ENCODE measurements at places on chromosomes 7 and 10.

DNA sequence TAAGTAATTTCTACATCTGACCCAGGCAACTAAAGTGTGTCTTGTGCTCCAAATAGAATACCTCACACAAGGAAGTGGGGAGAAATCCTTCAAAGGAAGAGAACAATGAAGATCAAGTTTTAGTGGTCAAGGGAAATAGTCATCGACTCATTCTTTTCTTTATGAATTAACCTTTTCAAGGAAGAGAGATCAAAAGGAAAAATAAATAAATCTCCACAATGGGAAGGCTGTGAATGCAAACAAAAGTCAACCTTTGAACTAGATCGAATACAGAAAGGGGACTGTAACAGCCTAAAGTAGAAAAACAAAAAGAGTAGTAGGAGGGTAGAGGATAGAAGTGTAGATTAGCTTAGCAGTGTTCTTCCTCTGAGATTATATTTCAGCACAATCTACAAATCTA, 274.6 kb upstream of the COBL start:
- no peak for DNase-seq

DNA sequence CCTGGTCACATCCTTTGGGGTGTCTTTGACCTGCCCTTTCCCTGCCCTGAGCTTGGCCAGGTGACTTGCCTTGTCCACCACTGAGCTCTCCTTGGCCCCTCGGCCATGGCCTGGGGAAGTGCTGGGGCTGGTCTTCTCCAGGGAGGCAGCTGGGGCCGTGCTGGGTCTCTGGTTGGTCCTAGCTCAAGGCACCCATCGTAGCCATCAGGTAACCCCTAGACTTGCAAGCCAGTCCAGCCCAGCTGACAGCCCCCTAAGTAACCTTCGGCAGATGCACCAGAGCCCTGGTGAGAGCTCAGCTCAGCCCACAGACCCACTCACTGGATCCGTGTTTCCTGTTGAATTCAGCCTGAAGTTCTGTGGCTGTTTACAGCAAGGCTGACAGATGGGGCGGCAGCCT, 176.2 kb upstream of the SHH start:
- no peak for DNase-seq

GRCh38 chr7:31102973-31103850, 51.1 kb downstream of the ADCYAP1R1 start:
- no peak for DNase-seq

GRCh38 chr10:75395932-75396630, 5.5 kb downstream of the ZNF503 start:
- DNase-seq = no peak

DNA sequence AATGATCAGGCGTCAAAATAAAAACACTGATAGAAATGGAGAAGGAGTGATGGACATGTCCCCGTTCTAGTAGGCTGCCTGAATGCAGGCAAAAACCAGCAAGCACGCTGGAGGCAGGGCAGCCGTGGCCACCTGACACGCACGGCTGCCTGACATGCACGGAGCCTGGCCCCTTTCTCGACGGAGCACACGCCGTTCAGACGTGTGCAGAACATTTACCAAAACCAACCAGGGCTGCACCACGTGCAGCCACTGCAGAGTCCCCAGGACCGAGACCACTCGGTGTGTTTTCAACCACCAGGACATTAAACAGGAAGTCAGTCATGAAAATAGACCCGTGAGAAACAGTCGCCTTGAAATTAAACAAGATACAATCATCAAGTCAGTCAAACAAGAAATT, 61.9 kb upstream of the NKX6-2 start:
- no peak for DNase-seq

DNA sequence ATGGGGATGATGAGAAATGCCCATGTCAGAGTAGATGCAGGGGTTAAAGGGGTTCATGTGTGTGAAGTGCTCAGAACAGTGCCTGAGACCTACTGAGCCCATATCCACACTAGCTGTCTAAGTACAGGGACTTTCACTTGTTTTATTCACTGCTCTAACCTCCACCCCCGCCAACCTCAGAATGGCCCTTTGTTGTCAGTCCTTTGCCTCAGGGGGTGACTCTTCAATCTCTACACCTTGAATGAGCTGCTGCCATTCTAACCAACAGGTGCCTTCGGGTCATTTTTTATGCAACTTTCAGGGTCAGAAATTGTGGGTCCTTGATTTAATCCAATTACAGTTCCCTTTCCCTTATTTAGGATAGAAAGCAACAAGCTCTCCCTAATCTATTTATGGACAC, 26.2 kb downstream of the VSTM4 start:
- no peak for DNase-seq

DNA sequence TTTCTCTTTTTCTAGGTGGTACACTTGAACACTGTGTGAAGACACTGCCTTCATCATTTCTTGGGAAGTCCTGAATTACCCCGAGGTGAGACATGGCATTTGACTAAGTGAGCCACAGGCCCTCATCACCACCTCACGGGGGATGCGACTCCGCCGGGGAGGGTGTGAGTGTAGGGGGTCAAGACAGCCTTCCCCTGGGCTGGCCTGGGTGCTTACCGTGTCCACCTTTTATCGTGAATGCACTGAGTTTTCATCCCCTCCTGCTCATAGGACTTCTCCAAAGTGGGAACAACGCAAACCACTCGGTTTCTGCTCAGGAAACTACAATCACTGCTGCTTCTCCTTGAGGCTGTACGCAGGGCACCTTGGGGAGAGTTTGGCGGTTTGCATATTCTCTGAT, 176.9 kb downstream of the SH2D4B start:
- no peak for DNase-seq

DNA sequence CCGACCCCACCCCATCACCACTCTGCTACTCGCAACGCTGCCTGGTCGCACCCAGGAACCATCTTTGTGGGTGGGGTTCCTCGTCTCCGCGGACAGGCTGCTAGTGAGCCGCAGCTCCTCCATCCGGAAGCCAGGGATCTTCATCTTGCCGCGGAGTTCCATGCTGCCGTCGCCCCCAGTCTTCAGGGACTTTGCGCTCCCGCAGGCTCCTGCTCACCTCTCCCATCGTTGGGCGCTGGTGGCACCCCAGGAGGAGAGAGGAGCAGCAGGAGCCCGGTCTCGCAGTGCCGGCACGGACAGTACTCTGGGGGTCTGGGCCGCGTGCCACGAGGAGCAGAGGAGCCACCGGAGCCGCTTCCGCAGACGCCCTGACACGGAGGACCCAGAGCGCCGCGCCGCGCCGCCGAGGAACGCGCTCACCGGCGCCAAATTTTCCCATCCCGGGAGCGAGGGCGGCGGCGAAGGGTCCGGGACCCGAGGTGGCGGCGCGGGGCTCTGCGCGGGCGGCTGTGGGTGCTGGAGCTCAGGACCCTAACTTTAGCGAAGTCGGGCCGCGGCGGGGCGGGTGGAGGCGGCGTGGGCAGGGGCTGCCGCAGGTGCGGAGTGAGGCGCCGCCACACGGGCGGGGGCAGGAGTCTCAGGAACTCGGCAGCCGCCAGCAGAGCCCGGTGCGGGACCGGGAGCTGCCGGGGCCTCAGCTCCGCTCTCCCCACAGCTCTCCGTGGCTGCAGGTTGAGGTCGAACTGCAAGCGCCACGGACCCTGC, 750.1 kb upstream of the SORCS1 start:
- no peak for DNase-seq

- DNase-seq = no peak
Measured at GRCh38 chr7:147432079-147432478, 1158.5 kb upstream of the C7orf33 start.

DNA sequence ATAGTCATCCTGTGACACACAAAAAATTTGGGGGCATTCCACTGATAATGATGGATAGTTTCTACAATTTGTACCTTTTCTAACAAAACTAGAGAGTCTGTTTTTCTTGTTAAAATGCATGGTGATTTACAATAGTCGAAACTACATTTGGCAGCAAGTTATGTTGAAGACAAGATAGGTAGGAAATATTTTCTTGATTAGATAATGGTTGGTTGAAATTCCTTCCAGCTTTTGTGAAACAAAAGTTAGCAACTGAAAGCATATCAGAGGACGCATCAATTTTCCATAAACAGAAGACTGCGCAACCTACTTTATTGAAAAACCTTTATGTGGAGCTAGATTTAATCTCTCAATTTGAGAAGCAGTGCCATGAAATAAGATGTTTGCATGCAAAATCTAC, 155.8 kb upstream of the GLI3 start:
- no peak for DNase-seq

DNA sequence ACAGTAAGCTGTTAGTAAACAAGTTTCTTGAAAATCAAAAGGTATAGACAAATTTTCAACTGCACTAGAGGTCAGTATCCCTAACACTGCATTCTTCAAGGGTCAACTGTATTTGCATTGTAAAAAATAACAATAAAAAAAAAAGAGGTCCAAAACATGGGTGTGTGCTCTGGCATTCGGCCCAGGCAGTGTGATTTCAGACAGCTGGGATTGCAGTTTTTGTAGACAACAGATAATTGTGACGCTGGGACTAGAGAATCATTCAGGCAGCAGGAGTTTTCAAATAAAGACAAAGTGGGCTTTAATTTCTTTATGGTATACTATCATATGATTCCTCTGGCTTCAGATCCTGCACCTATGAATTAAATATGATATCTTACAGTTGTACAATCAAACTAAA, 543.2 kb upstream of the SEMA3D start:
- no peak for DNase-seq

DNA sequence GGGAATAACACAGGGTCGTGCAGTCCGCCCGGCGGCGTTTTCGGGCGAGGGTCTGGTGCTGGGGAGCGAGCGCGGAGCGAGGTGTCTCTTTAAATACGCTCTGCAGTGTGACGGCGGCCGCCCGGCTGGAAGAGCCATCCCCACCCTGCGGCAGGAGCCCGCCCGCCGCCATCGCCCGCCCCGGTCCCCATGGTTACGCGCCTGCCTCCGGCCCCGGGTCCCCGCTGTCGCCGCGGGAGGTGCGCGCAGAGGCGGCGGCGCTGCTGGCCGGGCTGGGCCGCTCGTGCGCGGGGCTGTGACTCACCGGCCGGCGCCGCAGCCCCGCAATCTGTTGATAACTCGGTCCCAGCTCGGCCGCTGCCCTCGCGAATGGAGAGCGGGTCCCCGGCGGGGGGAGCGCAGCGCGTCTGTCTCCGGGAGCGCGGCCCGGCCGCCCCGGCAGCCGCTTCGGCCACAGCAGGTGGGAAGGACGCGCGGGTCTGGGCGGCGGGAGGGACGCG, at the start of gene ADGRA1:
TSS of gene ADGRA1 (plus strand) at position 246 of the 500 bp plus-strand sequence. CDS start 986 bp downstream, outside the sequence.
- no peak for DNase-seq

GRCh38 chr10:89296220-89296648, 5.6 kb upstream of the IFIT2 start:
- DNase-seq = no peak

DNA sequence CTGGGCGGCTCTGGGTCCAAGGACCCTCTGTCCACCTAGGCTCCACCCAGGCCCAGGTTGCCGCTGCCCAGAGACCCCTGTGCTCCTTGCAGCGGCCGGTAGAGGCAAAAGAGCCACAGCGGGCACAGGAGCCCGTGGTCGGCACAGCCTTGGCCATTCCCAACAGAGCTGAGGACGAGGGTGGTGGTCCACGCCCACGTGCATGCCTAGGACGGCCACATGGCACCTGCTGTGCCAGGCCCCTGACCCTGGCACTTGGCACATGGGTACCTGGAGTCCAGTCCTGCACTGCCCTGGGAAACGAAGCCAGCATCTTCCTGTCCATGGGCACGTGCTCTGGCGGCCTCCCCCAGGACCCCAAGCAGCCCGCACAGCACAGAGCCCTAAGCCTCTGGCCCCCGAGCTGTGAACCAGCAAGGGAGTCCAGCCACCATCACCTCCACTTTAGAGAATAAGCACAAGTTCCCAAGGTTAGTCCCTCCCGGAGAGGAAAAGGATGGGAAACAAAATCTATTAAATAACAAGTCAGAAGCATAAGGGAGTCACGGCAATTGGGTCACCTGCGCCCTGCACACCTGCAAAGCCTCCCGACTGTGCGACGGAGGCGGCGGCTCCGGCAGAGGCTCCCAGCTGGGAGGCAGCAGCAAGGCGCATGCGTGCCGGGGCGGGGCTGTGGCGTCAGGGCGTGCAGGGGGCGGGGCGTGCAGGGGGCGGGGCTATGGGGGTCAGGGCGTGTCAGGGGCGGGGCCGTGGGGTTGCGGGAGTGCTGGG, 59.1 kb downstream of the STK32C start:
- DNase-seq = no peak

GRCh38 chr7:71386152-71386785, 254.3 kb downstream of the GALNT17 start:
- DNase-seq = no peak

GRCh38 chr10:94235461-94235860, 127.3 kb downstream of the NOC3L start:
- no peak for DNase-seq

- peak; percentile 25 for DNase-seq
Measured at GRCh38 chr10:109282510-109282909, 640.8 kb downstream of the XPNPEP1 start.
